ENCODE measurements at places on chromosomes 6 and 20.

- DNase-seq = no peak
Observed at GRCh38 chr20:50920997-50921396, 10.2 kb downstream of the ADNP start.

GRCh38 chr6:34298941-34299340 is 50.1 kb upstream of the SMIM29 start:
- DNase-seq = no peak

GRCh38 chr20:25100914-25101313 is 19.0 kb upstream of the VSX1 start:
- no peak for DNase-seq

GRCh38 chr6:15748341-15748740 is 85.5 kb upstream of the DTNBP1 start:
- no peak for DNase-seq

DNA sequence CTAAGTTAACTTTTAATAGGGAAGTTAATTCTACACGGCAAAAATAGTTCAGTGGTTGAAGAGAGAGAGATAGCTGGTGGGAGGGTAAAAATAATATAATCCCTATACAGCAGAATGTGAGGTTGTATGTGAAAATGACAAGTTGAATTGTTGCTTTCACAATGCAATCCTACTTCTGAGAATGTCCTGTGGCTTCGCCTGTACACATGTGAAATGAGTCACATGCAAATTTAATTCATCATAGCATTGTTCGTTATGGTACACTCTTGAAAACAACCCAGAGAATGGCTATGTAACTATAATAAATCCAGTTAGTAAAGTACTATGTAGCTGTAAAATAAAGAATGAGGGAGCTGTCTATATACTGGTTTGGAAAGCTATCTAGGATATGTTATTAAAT is 46.0 kb upstream of the HINT3 start:
- DNase-seq = no peak

DNA sequence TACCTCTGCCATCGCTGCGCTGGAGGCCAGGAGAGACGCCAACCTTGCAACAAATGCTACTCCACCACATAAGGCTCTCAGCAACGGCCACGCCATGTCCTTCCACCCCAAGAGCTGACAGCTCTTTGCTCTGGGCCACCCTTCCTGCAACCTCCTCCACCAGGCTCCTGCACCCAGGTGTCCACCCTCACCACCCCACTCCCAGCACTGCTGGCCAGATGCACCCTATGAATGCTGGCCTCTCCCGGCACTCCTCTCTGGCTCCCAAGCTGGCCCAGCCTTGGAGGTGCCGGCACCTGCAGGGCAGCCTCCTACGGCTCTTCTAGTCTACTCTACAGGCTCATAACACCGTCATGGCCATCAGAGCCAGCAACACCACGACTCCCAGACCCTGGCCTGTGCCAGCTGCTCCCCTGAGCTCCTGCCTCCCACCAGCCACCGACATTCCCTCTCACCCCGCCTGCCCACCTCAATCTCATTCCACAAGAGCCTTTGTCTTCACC is 11.2 kb downstream of the TAF4 start:
- no peak for DNase-seq

DNA sequence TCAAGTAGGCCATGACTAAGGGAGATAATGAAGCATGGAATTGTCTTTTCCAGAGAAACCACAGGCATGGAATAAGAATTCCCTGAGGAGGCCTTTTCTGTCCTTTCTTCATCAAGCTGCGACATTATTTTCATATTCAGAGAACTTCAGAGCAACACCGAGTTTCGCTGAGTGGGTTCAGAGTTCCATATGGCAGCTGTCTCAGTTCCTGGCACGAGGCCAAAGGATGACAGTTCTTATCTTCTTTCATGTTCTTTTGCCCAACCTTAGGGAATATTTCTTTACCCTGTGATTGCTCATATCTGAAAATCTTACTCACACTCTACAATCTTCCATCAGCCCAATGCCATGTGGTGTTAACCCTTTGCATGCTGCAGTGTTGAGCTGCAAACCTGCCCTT is 135.3 kb upstream of the BMP2 start:
- DNase-seq = no peak

- DNase-seq = no peak
Observed at GRCh38 chr6:99287523-99287922, 62.0 kb downstream of the FAXC start.

DNA sequence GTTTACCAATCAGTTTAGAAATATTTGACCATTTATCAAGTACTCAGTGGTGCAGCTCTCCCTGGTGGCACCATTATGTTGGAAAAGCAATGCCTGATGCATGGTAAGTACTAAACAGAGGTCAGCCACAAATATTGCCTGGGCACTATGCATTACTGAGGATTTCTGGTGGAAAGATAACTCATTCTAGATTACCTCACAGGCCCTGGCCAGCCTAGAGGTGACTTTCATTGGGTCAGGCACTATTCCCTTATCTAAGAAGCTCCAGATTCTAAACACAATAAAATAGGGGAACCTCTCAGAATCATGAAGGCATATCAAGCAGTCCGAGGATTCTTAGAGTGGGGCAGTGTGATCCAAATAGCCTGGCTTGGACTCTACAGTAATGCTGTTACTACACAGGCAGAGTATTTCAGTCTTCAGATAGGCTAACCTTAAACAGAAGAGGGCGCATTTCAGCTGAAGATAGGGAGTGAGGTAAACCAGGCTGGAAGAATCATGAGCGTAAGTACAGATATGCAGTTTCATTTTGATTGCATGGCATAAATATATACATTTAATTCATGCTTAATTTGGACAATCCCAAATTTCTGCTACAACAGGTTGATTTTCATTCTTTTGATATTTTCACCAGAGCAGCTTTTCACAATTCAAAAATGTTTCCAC is 12.1 kb downstream of the LGSN start:
- DNase-seq = peak; percentile 15

- DNase-seq = no peak
Observed at GRCh38 chr6:62371453-62372210, 85.6 kb upstream of the KHDRBS2 start.

DNA sequence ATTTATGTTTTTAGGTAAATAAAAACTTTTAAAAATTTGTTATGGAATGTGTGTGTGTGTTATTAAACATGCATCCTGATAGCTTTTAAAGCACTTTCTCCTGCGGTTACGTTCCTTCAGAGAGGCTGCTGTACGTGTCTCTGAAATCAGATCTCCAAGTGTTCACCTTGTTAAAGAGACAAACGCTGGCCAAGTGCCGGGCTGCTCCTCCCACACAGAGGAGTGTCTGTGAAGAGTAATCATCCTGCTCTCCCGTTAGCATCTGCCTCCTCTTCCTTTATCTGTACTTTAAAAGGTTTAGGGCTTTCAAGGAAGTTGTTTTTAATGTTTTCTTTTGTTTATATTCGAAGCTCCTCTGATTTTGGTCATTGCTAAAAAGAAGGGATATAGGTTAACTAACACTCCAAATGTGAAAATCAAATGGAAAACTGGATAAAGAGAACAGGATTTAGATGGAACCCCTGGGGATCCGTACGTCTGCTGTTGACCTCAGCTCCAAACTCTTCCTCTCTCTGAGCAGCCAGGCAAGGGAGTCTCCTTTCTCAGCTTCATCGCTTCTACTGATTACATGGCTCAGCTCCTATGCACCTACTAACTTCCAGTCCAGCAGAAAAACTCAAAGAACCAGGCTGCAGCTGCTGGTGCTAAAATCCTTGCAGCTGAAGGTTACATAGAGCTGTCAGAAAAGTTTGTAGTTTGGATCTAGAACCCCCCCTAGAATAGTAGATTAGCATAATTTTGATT is 20.0 kb downstream of the IRF4 start:
- DNase-seq = no peak

DNA sequence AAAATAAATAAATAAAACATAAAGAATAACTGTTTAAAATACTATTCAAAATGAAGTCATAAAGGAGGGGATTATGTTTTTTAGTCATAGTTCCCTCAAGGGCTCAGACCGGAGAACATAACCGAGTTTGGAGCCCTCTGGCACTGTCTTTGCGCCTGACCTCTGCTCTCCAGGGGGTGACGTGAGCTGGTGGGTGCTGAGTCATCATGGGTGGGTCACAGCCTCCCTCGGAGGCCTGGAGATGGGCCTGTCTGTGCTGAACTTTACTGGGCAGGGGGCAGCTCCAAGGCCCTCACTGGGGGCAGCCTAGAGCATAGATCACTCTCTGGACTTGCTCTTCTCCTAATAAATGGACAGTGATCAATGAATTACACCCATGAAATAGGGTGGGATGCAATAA is 3.1 kb upstream of the MAVS start:
- no peak for DNase-seq

All from DMS 273 treated with DMSO at 0.1 percent for 48 hours (cell line).